GM04503 (cell line): ENCODE measurements at places on chromosomes 1 and 21.

DNA sequence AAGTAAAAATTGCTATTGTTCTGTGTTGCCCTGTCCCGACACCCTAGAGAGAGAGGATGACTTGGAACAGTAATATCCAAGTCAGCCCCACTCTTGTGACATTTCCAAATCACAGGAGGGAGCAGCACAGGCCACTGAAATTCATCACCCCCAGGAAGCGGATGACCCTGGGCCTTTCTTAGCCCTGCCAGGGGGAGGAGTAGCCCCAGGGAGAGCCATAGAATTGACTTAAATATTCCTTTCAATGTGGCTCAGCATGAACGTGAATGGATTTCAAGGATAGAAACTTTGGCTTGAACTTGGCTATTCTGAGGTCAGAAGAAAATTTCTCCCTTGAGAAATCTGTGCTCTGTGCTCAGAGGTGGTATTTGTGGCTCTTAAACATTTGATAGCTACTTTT is 80.6 kb downstream of the CENPF start:
- no peak for DNase-seq

GRCh38 chr1:235047331-235047871 is 81.2 kb downstream of the TOMM20 start:
- DNase-seq, result no peak

- DNase-seq, result no peak
Measured at GRCh38 chr1:27503844-27504587, 14.0 kb upstream of the WASF2 start.

DNA sequence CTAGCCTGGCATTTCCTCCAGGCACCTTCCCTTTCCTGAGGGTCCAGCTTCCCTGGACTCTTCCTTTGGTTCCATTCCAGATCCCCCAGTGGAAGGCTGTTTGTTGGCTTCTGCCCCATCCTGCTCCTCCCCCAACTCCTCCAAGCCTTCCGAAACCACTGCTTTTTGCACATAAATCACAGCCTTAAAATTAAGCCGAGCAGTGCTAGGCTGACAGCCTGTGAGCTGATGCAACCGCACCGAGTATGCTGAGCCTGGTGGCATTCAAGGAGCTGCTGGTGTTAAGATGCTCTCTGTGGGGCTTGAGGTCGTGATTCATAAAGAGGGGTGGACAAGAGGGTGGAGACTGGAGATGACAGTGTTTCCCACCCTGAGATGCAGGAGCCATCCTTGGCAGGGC is 266.6 kb upstream of the C1orf174 start:
- no peak for DNase-seq

DNA sequence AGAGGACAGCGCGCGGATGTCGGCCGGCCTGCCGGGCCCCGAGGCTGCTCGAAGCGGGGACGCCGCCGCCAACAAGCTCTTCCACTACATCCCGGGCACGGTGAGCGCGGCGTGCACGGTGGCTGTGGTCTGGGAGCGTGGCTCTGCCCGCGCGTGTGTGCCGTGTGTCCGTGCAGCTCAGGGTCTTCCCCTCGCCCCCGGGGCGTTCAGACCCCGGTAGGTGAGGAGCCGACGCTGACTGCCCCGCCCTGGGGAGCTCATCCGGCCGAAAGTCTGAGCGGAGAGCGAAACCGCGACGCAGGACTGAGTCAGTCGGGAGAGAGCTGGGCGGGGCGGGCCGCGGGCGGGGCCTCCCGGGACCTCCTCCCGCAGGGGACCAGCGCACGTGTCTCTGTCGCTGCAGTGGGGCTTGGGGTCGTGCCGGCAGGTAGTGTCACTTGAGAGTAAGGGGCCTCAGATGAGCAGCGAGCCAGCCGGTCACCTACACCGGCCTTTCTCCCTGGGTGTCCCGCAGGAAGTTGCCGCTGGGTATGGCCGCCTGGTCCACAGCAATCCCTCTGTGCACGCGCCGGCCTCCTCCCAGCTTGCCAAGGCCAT is 520 bp downstream of the PLEKHN1 start:
- no peak for DNase-seq

DNA sequence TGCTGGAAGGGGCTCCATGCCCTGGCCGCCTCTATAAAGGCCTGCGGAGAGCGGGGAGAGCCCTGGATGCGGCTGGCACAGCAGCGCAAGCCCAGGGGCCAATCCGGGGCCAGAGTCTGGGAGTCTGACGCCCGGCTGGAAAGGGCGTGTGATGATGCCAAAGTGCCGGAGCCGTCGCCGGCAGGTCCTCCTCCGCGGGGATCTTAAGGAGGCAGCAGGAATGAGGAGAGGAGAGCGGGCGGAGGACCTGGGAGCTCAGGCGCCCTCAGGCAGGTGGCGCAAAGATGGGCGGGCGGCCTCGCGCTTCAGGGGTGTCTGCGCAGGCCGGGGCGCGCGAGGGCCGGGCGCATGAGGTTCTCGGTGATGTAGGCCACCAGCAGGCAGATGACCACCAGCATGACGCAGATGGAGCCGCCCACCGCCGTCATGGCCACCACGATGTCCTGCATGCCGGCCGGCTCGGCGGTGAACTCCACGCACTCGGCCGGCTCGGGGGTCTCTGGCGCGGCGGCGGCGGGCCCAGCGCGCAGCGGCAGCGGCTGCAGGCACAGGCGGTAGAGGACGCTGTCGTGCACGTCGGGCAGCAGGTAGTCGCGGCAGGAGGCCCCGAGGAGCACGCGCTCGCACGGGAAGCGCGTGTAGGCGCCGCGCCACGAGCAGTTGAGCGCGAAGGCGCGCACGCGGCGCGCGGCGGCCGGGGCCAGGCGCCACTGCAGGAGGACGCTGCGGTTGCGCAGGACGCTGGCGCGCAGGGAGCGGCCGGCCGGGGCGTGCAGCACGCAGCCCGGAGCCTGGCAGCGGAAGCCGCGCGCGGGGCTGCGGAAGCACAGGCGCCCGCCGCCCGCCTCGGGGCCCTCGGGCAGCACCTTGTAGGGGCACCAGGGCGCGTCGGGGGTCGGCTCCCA is 653 bp downstream of the FNDC10 start:
- DNase-seq, result no peak

DNA sequence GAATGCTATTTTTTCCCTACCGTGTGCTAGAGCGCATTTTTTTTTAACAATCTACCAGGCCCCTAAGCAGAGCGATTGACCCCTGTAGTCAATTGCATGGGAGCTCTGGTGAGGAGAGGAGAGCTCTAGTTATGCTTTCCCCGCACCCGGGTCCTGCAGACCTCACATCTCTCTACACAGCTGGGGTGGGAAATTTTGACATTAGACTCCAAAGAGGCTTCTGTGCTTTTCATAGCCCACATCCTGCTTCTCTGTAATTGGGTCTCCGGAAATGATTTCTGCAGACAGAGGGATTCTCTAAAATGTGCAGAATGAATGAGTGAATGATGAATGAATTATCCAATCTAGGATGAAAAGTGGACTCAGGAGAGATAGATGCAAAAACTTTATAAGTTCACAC is 41.5 kb upstream of the DUSP10 start:
- DNase-seq, result no peak

GRCh38 chr1:93014168-93014567 is 52.9 kb upstream of the DIPK1A start:
- no peak for DNase-seq

DNA sequence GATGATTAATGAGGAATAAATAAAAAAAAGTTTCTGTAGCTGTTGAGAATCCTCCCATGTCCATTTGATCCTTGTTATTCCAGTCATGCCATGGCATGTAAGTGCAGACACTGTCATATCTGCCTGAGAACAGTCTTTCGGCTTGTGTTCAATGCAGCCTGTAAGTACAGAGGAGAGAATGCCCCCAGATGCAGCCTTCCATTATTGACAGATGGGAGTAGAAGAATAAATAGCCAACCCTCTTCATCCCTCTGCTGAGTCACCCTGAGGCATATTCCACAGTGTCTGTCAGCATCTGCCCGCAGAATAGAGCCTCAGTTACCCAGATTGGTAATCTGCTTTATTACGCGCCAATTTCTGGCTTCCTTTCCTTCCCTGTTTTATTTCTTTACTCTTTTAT is 139.4 kb downstream of the LRRC7 start:
- DNase-seq, result no peak
